Naive thymus-derived CD8-positive, alpha-beta T cell (primary cell): ENCODE measurements at places on chromosomes 6 and 20. TPM values are rescaled to one million over a fixed set of nuclear protein-coding genes. Genes with fewer than 3 reads are reported as not detected.

GRCh38 chr6:151289399-151290007 lies 49.7 kb downstream of the AKAP12 start:
- DNase-seq, result no peak
- no peak overlapping the region for H3K27ac ChIP-seq
- peaks cover 36% of the 10 kb centered on the region for H3K4me1 ChIP-seq
- no peaks in the 10 kb centered on the region for H3K36me3 ChIP-seq
- H3K4me3 ChIP-seq, result peak overlapping the region; percentile 40

TNNC2 gene
- total RNA-seq, result not detected

OR2J3 gene
- total RNA-seq, result not detected

- no peak for DNase-seq
- H3K27ac ChIP-seq, result no peak overlapping the region
- H3K4me1 ChIP-seq, result no peaks in the 10 kb centered on the region
- no peak overlapping the region for H3K4me3 ChIP-seq
- no peaks in the 10 kb centered on the region for H3K36me3 ChIP-seq
These were observed 49.9 kb downstream of the KCNB1 start for GRCh38 chr20:49432550-49432949.

GRCh38 chr20:63939061-63939935 lies 16.9 kb downstream of the UCKL1 start:
- no peak overlapping the region for H3K27ac ChIP-seq
- peaks cover 33% of the 10 kb centered on the region for H3K36me3 ChIP-seq
- H3K4me3 ChIP-seq, result no peak overlapping the region

PHACTR1 gene
- 3.0 TPM for total RNA-seq

KCNB1 gene
- 0.05 TPM for total RNA-seq

GRCh38 chr6:75085931-75086635 lies 119.8 kb downstream of the COL12A1 start:
- no peak overlapping the region for H3K27ac ChIP-seq
- H3K4me1 ChIP-seq, result peaks cover 6% of the 10 kb centered on the region
- no peak for DNase-seq
- peaks cover 16% of the 10 kb centered on the region for H3K27me3 ChIP-seq
- no peak overlapping the region for H3K4me3 ChIP-seq

DNA sequence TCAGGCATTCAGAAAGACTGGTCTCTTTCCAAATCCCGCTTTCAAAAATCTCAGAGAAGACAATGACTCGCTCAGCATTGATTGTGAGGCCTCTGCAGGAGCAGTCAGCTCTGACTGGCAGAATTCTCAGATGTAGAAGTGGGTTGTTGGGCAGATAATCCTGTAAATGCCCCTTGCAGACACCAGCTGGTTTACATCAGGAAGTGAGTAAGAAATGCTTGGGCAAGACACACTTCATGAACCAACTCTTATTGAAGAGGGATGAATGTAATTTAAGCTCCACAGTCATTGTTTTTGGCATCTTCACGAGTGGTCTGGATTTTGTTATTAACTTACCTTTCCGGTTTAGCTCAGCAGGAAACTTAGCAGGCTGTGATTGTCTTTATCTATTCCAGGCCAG lies 166.6 kb downstream of the PLCB4 start:
- no peaks in the 10 kb centered on the region for H3K36me3 ChIP-seq
- no peak for DNase-seq
- H3K27ac ChIP-seq, result no peak overlapping the region
- no peak overlapping the region for H3K4me3 ChIP-seq
- no peaks in the 10 kb centered on the region for H3K27me3 ChIP-seq

DNA sequence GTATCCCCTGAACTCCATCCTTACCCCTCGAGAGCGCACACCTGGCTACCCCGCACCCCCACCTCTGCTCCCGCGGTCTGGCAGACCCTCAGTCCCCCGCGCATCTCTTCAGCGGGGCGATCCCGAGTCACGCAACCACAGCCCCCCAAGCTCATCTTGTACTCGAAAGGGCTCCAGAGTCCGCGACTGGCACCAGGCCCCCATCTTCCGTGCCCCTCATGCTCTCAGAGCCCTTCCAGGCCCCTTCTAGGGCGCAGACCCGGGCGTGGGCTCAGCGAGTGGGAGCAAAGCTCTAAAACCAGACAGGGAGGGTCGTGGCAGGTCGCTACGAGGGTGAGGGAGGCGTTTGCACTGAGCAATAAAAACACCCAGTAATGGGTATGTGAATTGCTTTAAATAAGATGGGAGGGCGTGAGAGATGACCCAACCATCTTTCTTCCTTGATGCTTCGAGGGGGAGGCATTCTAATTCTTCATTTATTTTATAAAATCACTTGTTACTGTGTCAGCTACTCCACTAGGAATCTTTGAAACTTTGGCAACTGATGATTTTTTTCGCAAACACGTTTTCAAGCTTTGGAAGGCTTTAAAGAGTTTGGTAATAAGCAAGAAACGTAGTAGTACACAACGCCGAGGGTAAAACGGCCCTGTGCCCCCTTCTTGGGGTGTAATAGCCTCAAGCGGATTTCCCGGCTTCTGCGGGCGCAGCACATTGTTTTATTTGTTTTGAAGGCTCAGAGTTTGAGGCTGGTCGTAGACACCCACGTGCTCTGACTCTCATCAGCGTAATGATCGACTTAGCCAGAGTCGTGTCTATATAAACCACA lies 42.6 kb upstream of the SUPT3H start:
- H3K4me1 ChIP-seq, result peaks cover 64% of the 10 kb centered on the region
- H3K27me3 ChIP-seq, result no peaks in the 10 kb centered on the region
- H3K27ac ChIP-seq, result peak overlapping the region; percentile 94
- peak; percentile 56 for DNase-seq

- no peaks in the 10 kb centered on the region for H3K36me3 ChIP-seq
- DNase-seq, result no peak
- H3K4me1 ChIP-seq, result peaks cover 3% of the 10 kb centered on the region
These were observed 542.3 kb upstream of the JARID2 start for GRCh38 chr6:14703586-14703985.

FAM209B gene
- total RNA-seq, result 5.2 TPM

DNA sequence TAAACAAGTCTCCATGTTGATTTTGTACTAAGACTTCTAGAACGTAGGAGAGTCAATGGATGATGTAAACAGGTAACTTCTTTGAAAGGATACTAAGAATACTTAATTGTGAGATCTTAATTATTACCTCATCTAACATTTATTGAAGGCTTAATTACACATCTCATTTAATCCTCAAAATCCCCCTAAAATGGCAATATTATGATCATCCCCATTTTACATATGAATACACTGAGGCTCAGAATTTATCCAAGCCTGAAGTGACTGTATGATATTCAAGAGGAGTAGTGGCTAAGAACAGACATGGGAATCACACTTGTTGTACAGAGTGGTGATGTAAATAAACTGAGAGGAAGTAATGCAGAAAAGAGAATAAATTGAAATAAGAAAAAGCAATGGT lies 22.9 kb downstream of the NOL7 start:
- no peak for DNase-seq
- peak overlapping the region; percentile 69 for H3K27ac ChIP-seq
- no peak overlapping the region for H3K4me3 ChIP-seq
- no peaks in the 10 kb centered on the region for H3K27me3 ChIP-seq
- H3K36me3 ChIP-seq, result peaks cover 17% of the 10 kb centered on the region

DNA sequence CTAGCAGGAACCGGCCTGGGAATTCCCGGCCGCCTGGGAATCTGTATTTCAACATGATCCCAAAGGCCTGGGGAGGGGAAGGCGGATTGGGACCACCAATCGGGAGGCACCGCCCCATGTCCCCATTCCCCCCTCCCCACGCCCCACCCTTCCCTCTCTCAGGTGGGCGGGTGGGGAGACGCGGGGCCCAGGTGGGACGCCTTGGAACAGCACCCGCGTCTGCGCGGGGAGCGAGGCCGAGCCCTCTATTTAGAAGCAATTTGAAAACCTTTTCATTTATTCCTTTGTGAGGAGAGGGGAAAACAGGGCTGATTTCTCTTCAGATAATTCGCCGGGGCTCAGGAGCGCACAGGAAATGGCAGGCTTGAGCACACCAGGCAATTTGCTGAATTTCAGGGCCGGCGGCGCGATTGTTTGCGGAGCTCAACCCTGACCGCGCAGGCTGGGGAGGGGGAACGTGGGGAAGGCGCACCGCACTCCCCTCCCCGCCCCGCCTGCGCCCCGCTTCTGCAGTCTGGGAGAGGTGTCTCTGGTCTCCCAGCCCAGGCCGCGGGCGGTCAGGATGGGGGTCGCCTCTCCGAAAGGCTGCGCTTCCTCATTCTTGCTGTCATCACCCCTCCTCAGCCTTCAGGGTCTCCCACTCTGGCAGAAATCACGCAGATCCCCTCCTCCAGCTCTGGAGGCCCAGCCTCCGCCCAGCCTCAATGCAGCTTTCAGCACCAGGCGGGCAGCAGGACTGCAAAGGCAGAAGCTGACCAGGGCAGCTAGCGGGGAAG lies 170.0 kb downstream of the GRM4 start:
- H3K4me3 ChIP-seq, result no peak overlapping the region

DNA sequence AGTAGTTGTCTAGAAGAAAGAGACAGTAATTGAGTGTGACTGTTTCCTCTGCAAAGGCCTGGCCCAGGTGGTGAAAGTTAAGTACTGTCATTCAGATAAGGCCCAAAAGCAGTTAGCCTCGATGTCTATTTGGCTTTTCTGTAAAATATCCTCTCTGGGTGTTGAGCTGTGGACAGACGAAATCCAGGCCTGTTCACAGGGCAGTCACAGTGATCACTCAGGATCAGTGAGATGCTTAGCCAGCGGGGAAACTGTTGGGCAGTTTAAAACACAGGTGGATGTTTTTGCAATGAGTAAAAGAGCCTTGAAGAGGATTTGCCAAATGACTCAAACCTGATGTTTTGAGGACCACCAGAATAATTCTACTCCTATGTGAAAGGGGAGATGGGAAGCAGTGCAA lies 22.0 kb upstream of the PRDM1 start:
- H3K36me3 ChIP-seq, result peaks cover 1% of the 10 kb centered on the region
- no peak overlapping the region for H3K4me3 ChIP-seq
- H3K4me1 ChIP-seq, result no peaks in the 10 kb centered on the region

GNMT gene
- 2.1 TPM for total RNA-seq

- no peak overlapping the region for H3K4me3 ChIP-seq
- H3K27me3 ChIP-seq, result no peaks in the 10 kb centered on the region
- no peaks in the 10 kb centered on the region for H3K4me1 ChIP-seq
- no peak overlapping the region for H3K27ac ChIP-seq
- no peak for DNase-seq
- H3K36me3 ChIP-seq, result no peaks in the 10 kb centered on the region
These were observed 691.7 kb downstream of the GRIK2 start for GRCh38 chr6:102085257-102085656.
